ENCODE measurements at places on chromosomes 2 and 18.

- DNase-seq, result peak; percentile 78
Measured at GRCh38 chr18:75211953-75212750, 1.6 kb downstream of the TSHZ1 start.

DNA sequence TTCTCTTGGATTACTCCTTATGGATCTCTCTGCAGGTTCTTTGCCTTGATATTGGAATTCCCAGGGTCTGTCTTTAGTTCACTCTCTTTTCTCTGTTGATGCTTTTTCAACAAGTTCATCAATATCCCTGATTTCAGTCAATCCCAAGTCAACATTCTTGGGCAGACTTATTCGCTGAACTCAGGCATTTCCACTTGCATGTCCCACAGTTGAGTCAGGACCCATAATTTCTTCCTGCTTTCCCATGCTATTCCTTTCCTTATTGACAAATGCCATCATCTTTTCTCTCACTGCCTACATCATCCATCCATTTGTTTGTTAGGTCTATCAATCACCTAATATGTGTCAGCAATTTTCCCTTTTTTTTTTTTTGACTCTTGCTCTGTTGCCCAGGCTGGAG is 11.6 kb downstream of the GPD2 start:
- no peak for DNase-seq

DNA sequence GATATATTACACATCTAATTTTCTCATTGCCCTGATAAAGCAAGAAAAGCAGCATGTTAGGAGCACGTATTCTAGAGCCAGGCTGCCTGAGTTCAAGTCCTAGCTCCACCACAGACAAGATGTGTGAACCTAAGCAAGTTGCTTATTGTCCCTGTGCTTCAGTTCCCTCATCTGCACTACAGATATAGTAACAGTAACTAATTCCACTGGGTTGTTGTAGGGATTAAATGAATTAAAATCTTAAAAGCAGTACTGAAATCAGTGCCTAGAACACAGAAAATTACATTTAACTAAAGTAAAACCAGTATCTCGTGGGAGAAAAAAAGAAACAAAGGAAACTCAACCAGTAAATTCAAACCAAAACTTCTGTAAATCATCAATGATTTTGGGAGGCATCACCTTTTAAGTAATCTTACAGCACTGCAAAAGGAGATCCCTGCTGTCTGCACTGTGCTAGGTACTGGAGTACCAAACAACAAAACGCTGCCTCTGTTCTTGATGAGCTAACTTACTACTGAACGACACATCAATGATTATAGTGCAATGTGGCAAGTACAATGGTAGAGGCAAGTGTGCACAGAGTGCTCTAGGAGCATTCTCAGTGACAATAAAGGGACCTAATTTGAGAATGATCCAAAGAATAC is 7.9 kb downstream of the MAP3K2 start:
- DNase-seq, result no peak

GRCh38 chr2:231457101-231457500 is 7.2 kb downstream of the NCL start:
- no peak for DNase-seq

DNA sequence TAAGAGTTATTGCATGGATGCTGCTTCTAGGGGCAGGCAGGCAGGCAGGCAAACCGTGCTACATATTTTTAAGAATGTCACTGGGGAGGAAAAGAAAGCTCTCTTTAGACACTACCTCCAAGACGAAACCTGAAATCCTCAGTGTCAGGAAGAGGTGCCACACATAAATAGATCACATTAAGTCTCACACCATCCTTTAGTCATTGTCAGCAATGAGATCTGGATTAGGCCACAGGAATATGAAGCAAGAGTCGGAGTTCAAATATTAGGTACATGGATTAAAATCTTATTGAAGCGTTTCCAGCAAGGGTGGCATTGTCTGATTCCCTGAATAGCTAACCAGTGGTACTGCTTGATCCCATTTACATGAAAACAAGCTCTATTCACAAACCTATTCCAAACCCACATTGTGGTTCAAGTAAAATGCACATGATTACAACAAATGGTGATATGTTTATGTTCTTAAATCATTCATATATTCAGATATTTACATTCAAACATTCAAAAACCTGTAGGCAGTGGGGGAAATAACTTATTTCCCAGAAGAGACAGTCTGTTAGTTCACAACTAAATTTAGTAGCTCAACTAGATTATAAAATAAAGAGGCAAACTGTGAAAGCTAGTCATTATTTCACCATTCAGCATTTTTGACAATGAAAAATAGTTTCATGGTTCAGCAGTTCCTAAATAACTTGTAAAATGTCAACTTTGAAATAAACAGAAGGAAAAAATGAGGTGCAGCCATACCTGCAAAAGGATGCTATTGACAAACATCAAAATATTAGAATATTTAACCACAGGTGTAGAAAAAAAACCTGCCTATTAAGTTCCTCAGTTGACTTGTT is 195.4 kb upstream of the SIX3 start:
- no peak for DNase-seq

DNA sequence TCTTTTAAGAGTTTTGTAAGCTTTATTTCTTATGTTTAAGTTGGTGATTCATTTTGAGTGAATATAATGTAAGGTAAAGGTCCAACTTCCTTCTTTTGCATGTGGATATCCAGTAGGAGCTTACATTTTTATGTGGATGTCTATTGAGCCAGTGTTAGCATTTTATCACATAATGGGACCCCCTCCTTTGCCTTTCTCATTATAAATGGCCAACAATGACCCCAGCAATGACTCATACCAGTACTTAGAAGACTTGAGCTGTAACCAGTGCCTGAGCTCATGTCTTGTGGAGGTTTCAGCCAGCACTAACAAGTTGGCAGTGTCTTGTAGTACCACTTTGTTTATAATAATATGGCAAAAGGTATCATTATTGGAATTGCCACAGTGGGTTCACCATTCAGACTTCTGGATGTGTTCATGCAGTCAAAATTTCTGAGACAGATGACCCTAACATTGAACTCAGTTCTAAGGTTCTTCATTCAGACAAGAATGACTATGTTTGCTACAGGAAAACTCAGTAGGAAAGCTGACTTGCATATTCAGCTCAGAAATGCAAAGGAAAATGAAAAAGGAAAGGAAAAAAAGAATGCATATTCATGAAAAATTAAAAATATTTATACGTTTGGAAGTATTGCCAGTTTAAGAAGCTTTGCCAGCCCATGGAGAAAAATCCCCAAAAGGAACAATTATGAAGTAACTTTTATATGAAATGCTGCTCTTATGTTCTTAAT is 41.0 kb downstream of the CDKL4 start:
- no peak for DNase-seq

- DNase-seq, result peak; percentile 17
Measured at GRCh38 chr2:236075802-236076201, 92.4 kb downstream of the GBX2 start.

Measured in upper lobe of right lung (tissue), 1 donor.